ENCODE measurements at places on chromosomes 7 and 10.

- DNase-seq = no peak
These were observed 17.7 kb upstream of the IGFBP3 start for GRCh38 chr7:45938626-45939302.

DNA sequence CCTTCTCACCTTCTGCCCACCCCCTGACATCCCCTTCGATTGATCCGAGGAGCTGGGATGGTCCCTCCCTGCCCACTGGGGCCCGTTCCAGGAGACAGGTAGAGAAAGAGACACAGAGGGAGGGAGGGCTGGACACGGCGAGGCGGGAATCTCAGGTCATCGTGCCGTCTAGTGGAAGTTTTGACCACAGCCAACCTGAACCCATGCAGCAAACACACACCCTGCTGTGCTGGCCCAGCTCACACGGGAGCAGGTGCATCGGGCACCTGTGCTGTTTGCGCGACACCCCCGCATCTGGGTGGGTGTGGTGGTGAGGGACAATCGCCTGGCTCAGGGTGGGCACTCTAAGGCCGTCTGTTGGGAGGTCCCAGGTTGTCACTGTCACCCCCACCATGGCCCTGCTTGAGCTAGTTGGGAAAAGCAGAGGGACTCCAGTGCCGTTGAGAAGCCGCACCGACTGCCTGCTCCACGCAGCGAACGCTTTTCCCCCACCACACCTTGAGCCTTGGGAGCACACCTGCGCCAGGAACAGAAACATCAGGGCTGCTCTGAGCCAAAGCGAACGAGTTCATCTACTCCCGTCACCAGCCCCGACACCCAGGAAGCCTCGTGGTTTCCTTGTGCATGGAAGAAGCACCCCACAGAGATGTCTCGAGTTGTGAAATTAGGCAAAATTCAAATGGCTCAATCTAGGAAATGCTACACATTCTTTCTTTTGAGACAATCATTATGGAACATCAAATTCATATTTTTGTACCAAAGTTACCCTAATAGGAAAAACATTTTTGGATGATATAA, 285.8 kb downstream of the DNAJB6 start:
- no peak for DNase-seq

GRCh38 chr10:1567742-1568495, 169.4 kb downstream of the ADARB2 start:
- no peak for DNase-seq

- no peak for DNase-seq
These were observed 3.1 kb upstream of the ABCC2 start for GRCh38 chr10:99779335-99779734.

- no peak for DNase-seq
These were observed 5.2 kb downstream of the NMT2 start for GRCh38 chr10:15163253-15163828.

GRCh38 chr10:102542800-102543418, 39.1 kb downstream of the SUFU start:
- DNase-seq = no peak

GRCh38 chr7:41306486-41306885, 396.4 kb downstream of the INHBA start:
- DNase-seq = no peak

All from NCI-H2029 (cell line).